ENCODE measurements at places on chromosomes 1 and 21.
A peak's percentile ranks its signal among the peaks of the same experiment; 100 is the strongest.

- DNase-seq: peak; percentile 60
These were observed 24.8 kb upstream of the THEM4 start for GRCh38 chr1:151934048-151934493.

DNA sequence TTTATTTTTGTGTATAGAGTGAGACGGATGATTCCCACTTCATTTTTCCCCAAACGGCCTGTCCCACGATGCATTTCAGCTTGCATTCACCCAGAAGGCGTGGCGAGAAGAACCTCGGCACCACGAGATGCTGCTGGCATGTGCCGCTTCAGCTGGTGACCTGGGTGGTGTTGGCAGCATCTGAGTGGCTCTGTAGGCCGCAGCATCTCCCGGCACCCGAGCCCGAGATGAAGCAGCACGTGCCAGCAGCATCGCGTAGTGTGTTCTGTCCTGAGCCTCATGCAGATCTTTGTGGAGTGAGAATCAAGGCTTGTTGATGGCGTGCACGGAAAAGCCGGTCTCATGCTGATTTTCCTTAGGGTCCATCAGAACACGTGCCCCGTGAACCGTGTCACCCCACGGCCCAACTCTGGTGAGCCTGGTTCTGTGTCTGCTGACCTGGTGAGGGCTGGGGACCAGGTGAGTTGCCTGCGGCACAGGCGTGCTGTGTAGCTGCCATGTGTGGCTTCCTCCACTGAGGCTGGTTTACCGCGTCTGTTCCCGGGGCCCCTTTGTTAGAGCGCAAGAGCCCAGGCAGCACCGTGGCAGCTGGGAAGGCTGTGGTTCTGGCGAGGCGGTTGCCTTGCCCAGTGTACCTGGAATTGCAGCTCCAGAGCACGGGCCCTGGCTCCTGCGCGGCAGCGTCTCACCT is 16.7 kb downstream of the SLX9 start:
- DNase-seq: no peak

DNA sequence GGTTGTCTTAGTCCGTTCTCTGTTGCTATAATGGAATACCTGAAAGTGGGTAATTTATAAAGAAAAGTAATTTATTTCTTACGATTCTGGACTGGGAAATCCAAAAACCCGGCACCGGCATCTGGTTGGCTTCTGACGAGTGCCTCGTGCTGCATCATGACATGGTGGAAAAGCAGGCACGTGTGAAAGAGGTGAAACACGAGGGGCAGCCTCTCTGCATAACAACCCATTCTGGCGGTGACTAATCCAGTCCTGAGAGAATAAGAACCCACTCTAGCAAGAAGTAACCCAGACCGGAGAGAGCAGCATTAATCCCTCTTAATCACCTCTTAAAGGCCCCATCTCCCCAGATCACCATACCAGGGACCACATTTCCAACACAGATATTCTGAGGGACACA is 2.7 kb upstream of the EDEM3 start:
- DNase-seq: no peak

DNA sequence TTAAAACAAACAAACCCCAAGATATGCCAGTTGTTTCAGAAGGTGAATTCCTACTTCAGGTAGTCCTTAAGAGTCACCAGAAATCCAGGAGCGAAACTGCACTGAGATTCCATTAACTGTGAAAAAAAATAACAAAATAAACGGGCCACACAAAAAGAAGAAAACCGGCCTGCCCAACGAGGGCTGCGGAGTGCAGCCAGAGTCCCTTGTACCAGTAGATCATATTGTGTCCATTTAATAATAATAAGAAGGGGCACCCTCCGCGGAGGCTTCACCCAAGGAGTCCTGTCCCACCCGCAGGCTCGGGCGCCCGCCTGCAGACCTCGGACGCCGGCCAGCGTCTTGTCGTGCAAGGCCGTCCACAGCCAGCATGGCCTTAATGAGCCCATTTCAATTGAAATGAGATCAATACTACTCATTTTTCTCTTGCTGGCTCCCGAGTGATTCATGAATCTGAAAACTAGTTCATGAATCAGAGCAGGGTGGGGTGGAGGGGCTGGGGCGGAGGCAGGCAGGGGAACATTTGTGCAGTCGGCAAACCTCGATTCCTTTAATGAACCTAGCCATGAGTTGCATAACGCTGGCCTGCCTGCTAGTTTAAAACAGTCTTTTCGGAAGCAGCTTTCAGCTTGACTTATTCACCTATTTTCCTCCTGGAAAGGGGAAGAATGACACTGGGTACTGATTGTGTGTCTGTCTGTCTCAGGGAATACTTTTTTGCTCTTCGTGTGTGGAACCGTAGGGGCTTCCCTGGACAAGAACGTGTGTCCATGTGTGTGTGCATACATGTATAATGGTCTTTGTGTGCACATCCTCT is 113.1 kb upstream of the IRF2BP2 start:
- DNase-seq: peak; percentile 92

GRCh38 chr1:58157256-58157655 is 389.3 kb downstream of the OMA1 start:
- DNase-seq: no peak
